Left lung (tissue), 14 donors: ENCODE measurements at places on chromosomes 12 and 14. TPM values are rescaled to one million over a fixed set of nuclear protein-coding genes. Genes with fewer than 3 reads are reported as not detected.

The MGAT4C gene
- 0.94 TPM for polyA plus RNA-seq

- no peak for DNase-seq
Measured at GRCh38 chr12:47551426-47551851, 154.4 kb downstream of the RPAP3 start.

DNA sequence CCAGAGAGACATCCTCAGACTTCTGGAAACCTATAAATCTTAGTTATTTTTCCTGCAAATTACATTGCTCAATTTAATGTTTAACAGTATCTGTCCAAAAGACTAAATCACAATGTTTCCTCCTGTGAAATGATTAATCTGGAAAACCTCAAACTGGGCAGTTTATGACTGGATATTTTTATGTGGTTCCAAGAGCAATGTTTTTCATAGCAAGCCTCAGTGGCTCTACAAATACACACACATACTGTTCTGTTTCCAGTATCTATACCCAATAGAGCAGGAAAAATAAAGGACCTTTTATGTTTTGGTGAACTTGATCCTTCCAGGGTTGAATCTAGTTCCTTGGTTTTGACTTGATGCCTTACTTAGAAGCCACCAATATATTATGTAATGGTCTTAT, 9.2 kb downstream of the NID2 start:
- no peak for DNase-seq

GRCh38 chr14:77830692-77831091, 30.8 kb downstream of the ADCK1 start:
- DNase-seq, result no peak

The OR10P1 gene
- not detected for polyA plus RNA-seq

- DNase-seq, result peak; percentile 83
Measured at GRCh38 chr14:91413547-91414474, 3.8 kb downstream of the CCDC88C start.

The AKAP5 gene
- polyA plus RNA-seq, result 2.4 TPM

The GDF3 gene
- not detected for polyA plus RNA-seq

DNA sequence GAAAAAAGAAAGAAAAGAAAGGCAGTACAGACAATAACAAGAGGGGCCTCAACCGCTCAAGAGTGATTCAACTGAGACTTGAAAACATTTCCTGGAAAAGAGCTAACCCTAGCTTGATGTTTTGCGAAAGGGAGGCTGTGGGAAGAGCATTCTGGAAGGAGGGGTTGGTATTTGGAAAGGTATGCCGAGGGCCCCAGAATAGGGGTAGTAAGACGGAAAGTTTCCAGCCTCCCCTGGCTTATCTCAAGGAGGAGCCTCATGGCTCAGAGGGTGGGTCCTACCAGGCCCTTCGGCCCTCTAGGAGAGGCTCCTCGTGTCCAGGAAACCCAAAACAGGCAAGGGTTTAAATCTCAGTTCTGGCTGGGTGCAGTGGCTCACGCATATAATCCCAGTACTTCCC, 8.4 kb downstream of the RNU4-2 start:
- DNase-seq, result no peak

- no peak for DNase-seq
Measured at GRCh38 chr12:126083926-126084325, 1018.7 kb downstream of the AACS start.

DNA sequence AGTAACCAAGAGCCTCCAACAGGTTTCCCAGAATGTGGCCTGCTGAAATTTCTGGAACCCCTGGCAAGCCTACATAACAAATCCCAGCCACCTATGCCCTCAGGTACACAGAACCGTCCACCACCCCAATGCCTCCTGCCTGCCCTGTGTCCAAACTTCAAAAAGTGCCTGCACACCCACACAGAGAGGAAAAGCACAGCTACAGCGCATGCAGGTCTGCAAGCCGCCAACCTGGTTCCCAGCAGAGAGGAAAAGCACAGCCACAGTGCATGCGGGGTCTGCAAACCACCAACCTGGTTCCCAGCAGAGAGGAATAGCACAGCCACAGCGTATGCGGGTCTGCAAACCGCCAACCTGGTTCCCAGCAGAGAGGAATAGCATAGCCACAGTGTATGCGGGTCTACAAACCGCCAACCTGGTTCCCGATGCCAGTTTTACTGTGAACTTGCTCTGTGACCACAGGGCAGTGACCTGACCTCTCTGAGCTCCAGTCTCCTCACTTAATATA, 113.5 kb downstream of the SCARB1 start:
- no peak for DNase-seq

The MSI1 gene
- polyA plus RNA-seq, result 12.9 TPM

DNA sequence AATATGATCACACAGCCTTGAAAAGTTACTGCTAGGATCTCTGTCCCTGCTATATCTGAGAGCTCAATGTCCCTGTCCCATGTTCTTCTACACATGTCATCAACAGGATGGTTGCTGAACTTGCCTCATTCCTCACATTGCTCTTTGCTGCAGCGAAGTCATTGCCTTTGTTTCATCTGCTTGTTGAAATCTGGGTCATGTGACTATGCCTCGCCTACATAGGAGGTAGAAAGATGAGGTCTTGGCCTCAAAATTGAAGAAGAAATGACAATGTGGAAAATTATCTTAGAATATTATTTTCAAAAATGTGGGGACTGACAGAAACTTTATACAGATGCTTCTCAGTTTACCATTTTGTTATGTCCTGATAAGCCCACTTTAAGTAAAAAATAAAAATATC, 494.2 kb downstream of the SOX5 start:
- DNase-seq, result no peak

GRCh38 chr12:53500142-53500775, 824 bp upstream of the TARBP2 start:
- no peak for DNase-seq

GRCh38 chr12:8655421-8655820, 7.2 kb downstream of the MFAP5 start:
- no peak for DNase-seq

DNA sequence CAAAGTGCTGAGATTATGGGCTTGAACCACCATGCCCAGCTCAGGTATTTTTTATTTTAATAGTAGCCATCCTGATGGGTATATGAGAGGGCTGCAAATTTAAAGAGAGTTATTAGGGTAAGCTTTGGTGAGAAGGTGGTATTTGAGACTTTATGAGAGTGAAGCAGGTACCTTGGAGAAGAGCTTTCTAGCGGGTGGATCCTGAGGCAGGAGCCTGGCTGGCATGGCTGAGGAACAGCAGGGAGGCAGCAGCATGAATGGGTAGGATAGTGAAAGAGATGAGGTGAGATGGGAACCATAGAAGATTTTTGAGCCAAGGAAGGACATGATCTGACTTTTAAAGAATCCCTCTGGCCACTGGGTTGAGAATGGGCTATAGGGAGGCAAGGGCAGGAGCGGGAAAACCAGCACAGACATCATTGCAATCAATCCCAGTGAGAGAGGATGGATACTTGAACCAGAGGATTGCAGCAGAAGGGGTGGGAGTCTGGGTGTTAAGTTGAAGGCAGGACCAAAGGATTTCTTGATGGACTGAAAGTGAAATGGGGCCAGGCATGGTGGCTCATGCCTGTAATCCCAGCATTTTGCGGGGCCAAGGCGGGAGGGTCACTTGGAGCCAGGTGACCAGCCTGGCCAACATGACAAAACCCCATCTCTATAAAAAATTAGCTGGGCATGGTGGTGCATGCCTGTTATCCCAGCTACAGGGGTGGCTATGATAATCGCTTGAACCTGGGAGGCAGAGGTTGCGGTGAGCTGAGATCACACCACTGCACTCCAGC, 5.7 kb downstream of the SVOP start:
- no peak for DNase-seq

DNA sequence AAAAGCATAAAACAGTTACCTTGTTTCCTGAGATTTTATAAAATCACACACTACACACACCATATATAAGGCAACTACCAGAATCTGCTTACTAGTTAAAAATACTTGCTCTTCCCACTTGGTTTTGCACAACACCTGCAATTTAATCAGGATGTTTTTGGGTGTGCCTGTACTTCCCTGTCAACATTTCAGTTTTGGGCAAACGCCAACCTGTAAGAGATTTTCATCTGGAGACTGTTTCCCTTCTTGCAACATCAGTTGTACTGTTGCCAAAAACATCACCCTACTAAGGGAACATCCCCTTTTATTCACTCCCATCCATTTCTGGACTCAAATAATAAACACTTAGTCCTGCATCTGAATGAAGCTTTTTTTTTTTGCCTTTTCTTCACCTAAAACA, 172.3 kb downstream of the DUSP6 start:
- no peak for DNase-seq

The KLRK1 gene
- polyA plus RNA-seq, result 1.8 TPM

GRCh38 chr12:21800011-21800410, 25.5 kb upstream of the KCNJ8 start:
- peak; percentile 5 for DNase-seq

GRCh38 chr14:99593971-99594841, 9.8 kb downstream of the CCDC85C start:
- DNase-seq, result peak; percentile 33

DNA sequence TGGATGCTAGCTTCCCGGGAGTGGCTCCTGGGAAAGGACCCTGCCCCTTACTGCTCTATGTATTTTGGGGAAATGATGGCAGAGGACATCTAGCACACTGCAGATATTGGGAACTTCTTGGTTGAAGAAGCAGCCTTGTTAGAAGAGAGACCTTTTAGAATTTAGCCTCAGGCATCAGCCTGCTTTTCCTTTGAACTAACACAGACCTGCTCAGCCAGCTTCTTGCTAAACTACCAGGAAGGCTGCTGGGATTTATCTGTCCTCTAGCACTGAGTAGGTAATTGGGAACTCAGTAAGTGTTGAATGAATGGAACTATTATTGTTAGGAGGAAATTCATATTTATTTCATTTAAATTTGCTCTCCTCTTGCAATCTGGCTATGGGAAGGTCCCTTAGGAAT, 77.3 kb downstream of the DRAM1 start:
- DNase-seq, result no peak

DNA sequence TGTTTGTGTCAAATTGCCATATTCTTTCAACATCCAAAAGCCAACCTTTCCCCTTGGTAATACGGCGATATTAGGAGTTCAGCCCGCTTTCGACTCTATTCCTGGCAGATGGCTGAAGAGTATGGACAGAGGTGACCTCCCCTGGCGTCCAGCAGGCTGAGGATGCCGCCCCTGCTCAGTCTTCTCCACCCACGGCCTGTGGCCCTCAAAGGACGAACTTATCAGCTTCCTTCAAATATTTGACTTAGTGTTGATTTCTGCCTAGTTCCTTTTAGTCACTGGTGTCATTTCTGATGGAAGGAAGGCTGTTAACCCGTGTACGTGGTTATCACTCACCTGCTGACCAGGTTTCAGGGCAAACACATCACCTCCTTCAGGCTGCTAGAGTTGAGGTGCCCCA, 65.0 kb downstream of the TESC start:
- no peak for DNase-seq

DNA sequence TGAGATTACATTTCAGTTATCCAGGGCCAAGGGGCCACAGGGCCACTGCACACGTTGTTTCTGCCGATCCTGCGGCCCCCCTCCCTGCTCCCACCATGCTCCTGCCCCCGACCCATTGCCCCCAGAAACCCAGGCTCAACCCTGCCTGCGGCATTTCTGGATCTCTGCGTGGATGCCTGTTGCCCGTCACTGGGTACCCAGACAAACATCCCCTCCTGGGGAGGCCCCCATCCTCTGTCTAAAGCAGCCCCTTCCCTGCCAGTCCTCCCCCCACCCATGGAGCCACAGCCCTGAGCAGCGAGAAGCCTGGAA, 326.4 kb upstream of the SFSWAP start:
- DNase-seq, result no peak

GRCh38 chr12:113056631-113057488, at the start of gene DTX1:
Gene DTX1, plus strand, starts transcription at chr12:113056730. Its CDS starts 1,463 bp downstream, at chr12:113058193.
- DNase-seq, result peak; percentile 76

DNA sequence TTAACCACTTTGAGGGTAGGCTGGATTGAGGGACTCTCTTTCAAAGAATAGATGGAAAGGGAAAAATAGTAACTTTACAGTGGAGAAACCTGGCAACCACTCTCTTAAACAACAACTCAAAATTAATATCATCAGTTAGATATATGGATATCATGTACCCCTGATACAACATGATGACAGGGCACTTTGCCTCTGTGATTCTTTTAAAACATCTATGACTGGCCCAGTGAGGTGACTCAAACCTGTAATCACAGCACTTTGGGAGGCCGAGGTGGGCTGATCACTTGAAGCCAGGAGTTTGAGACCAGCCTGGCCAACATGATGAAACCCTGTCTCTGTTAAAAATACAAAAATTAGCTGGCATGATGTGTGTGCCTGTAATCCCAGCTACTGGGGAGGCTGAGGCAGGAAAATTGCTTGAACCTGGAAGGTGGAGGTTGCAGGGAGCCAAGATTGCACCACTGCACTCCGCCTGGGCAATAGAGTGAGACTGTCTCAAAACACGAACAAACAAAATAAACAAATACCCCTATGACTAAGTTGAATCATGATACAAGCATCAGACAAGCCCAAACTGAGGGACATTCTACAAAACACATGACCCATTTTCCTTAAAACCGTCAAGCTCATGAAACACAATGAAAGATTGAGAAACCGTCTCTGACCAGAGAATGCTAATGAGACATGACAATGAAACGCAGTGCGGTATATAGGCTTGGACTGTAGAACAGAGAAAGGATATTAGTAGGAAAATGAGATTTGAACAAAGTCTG, 26.4 kb upstream of the SLC7A8 start:
- DNase-seq, result no peak

DNA sequence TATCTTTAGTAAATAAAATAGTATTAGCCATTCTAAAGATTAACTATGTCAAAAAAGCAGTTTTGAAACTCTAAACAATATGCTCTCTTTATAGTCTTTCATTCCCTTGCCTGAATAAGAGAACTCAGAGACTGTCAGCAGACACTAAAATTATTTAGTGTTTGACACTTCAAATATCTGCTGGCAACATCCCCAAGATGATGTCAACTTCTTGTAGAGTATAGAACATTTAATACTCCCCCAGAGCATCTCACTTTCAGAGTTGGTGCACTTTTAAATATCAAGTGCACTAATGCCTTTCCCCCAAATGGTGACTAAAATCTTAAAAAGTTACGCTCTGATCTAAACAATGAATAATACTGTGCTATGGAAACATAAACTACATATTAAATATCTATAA, 374.9 kb downstream of the SLC6A15 start:
- DNase-seq, result no peak

DNA sequence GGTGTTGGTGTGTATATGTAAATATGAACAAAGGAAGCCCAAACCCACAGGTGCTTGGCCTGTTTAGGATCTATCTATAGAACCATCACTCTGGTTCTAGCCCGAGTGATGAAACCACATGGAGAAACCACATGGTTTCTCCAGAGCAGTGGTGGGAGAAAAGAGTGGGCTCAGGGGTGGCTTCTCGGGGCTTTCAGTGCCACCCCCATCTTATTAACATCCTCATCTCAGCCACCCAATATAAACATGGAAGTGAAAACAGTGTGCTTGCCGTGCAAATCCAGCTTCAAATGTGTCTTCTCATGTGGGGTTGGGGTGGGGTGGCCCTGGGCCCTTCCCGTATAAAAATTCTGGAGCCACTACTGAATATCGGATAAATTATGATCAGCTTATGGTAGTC, 109.0 kb downstream of the STAB2 start:
- no peak for DNase-seq

The TRIM9 gene
- 1.1 TPM for polyA plus RNA-seq

- no peak for DNase-seq
Measured at GRCh38 chr12:92275443-92276154, 130.0 kb upstream of the BTG1 start.

- DNase-seq, result no peak
Measured at GRCh38 chr12:9888665-9889273, 7.5 kb downstream of the KLRF2 start.

The RD3L gene
- polyA plus RNA-seq, result 0.20 TPM

The GLI1 gene
- polyA plus RNA-seq, result 30.3 TPM

The SLC5A8 gene
- polyA plus RNA-seq, result not detected

GRCh38 chr12:19474147-19474546, 34.9 kb downstream of the AEBP2 start:
- DNase-seq, result no peak

The FAM181A gene
- 0.47 TPM for polyA plus RNA-seq
